Activated CD4-positive, alpha-beta T cell treated with anti-CD3 and anti-CD28 coated beads, Interleukin-2, amount 10 ng/mL, durations not matched to agents 24 days and 14 days (primary cell): ENCODE measurements at places on chromosomes 6 and 20. TPM values are rescaled to one million over a fixed set of nuclear protein-coding genes. Genes with fewer than 3 reads are reported as not detected.

GRCh38 chr6:34945317-34945716 lies 56.3 kb downstream of the ANKS1A start:
- H3K4me1 ChIP-seq = no peaks in the 10 kb centered on the region
- no peak overlapping the region for H3K27ac ChIP-seq
- H3K4me3 ChIP-seq = no peak overlapping the region
- no peaks in the 10 kb centered on the region for H3K36me3 ChIP-seq

DNA sequence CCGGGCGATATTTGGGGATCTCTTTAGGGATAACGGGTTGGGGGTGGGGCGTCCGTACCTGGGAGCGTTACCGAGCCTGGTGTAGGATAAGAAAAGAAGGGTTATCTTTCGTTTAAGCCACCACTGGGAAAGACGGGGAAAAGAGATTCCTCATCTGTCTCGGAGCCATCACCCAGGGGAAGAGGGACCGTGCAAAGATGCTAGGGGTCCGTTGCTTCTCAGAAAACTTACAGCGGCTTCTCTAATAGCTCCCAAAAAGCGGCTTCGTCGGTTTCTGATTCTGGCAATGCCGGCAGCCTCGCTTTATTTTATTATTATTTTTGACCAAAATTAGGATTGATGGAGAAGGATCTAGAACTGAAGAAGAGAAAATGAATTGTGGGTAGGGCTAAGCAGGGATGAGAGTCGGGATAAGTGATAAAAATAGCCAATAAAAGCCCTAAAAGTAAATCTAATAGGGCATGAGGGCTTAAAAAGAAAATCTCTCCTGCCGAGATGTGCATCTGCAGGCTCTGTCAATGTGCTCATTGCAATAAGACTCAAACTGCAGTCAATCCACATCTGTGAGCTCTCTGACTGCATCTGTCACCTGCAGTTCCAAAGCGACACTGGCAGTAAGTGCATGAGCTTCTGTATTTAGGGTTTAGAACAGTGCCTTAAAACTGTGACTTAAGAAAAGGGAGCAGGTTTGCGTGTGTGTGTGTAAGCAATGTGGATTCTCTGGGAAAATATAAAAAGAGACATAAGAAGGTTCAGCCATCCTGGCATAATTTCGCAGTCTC lies 801 bp downstream of the TBPL1 start:
- H3K4me1 ChIP-seq = peaks cover 40% of the 10 kb centered on the region
- peak overlapping the region; percentile 98 for H3K4me3 ChIP-seq
- peaks cover 7% of the 10 kb centered on the region for H3K27me3 ChIP-seq
- peak overlapping the region; percentile 87 for H3K27ac ChIP-seq
- DNase-seq = peak; percentile 69

DNA sequence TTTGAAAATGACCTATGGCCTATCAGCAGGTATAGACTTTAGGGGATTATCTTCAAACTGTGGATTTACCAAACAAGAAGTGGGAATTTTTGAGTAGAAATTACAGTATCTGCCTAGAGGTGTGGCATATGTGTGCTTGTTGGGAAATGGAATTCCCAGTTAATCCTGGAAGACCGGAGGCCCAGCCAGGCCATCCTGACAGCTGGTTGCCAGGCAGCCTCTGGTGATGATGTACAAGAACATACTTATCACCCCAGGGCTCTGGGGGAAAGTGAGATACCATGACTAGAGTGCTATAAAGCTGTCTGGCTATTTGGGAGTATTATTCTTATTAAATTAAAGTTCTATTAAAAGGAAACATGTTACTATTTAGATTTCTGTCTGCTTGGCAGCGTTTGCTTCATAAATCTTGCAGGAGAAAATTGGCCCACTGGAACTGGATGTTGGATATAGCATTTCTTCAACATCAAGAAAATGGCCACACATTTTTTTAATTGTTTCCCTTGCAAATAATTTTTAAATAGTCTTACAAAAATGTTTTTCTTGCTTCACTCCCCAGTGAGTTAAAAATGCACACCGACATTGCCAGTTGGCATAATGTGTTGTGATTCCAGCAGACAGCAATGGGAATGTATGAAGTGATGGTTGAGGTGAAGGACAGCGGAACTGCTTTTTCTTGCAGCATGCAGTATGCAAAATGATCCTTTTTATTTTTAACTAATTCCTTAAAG lies 187.8 kb downstream of the MYLK4 start:
- H3K27me3 ChIP-seq = peaks cover 78% of the 10 kb centered on the region
- H3K4me1 ChIP-seq = peaks cover 13% of the 10 kb centered on the region
- no peaks in the 10 kb centered on the region for H3K36me3 ChIP-seq
- no peak for DNase-seq

DNA sequence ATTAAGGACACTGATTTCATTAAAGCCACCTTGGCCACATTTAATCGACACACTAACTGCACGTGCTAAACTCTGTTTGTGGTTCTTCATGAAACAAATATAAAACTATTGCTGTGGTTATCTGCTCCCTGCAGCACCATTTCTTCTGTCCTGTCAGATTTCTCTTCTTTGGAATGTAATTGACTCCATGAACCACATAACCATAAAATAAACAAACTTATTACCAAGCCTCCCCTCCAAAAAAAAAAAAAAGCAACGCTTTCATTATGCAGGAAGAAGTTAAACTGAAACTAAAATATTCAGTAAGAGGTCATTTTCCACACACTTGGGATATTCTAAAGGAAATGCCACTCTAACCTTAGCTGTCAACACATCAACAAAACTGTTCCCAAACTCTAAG lies 319.1 kb upstream of the NT5E start:
- no peaks in the 10 kb centered on the region for H3K4me1 ChIP-seq
- H3K27me3 ChIP-seq = no peaks in the 10 kb centered on the region
- no peak overlapping the region for H3K27ac ChIP-seq
- H3K36me3 ChIP-seq = no peaks in the 10 kb centered on the region

- no peak overlapping the region for H3K27ac ChIP-seq
- H3K4me3 ChIP-seq = no peak overlapping the region
- no peak for DNase-seq
- no peaks in the 10 kb centered on the region for H3K36me3 ChIP-seq
- no peaks in the 10 kb centered on the region for H3K27me3 ChIP-seq
Measured at GRCh38 chr6:4615891-4616290, 160.3 kb upstream of the CDYL start.

- no peak overlapping the region for H3K27ac ChIP-seq
- no peaks in the 10 kb centered on the region for H3K36me3 ChIP-seq
- H3K27me3 ChIP-seq = no peaks in the 10 kb centered on the region
- DNase-seq = no peak
- no peak overlapping the region for H3K4me3 ChIP-seq
Measured at GRCh38 chr6:112560651-112561050, 213.5 kb downstream of the RFPL4B start.

GRCh38 chr20:53736757-53737395 lies 143.2 kb upstream of the ZNF217 start:
- no peaks in the 10 kb centered on the region for H3K27me3 ChIP-seq
- H3K4me3 ChIP-seq = peak overlapping the region; percentile 66
- H3K27ac ChIP-seq = peak overlapping the region; percentile 92

- no peaks in the 10 kb centered on the region for H3K4me1 ChIP-seq
- H3K27me3 ChIP-seq = no peaks in the 10 kb centered on the region
- DNase-seq = no peak
- no peak overlapping the region for H3K4me3 ChIP-seq
- H3K27ac ChIP-seq = no peak overlapping the region
- H3K36me3 ChIP-seq = no peaks in the 10 kb centered on the region
Measured at GRCh38 chr6:81570681-81571080, 181.8 kb downstream of the TENT5A start.

GRCh38 chr6:157461000-157461915 lies 80.3 kb downstream of the ZDHHC14 start:
- peak; percentile 91 for DNase-seq
- H3K4me3 ChIP-seq = peak overlapping the region; percentile 48
- peaks cover 9% of the 10 kb centered on the region for H3K36me3 ChIP-seq
- H3K27ac ChIP-seq = peak overlapping the region; percentile 97

- H3K27me3 ChIP-seq = no peaks in the 10 kb centered on the region
- peaks cover 2% of the 10 kb centered on the region for H3K4me1 ChIP-seq
- H3K4me3 ChIP-seq = no peak overlapping the region
- H3K27ac ChIP-seq = no peak overlapping the region
- H3K36me3 ChIP-seq = peaks cover 24% of the 10 kb centered on the region
- DNase-seq = no peak
Measured at GRCh38 chr6:144758602-144759001, 473.5 kb downstream of the UTRN start.

DNA sequence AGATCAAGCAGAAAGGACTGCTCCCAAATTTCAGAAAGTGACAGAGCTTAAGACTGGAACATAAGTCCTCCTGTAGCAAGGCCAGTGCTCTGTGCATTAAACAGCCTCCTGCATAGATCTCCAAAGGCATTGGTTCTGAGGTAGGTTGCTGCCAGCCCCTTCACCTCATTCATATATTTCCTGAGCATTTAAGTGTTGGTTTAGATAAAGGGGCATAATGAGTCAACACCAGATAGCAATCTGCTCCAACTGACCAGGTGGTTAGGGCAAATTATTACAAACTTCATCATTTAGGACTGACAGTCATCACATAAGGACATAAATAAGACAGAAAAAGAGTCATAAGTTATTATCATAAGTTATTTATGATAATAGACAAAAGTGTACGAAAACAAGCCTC lies 10.7 kb downstream of the PTPRK start:
- no peaks in the 10 kb centered on the region for H3K36me3 ChIP-seq
- no peak for DNase-seq
- no peak overlapping the region for H3K4me3 ChIP-seq

MBOAT1 gene
- total RNA-seq = 11.8 and 12.8 TPM in 2 replicates

OLIG3 gene
- total RNA-seq = not detected in 2 replicates

GSTA4 gene
- 28.7 and 32.1 TPM in 2 replicates for total RNA-seq

SPTLC3 gene
- 0.26 and 0.33 TPM in 2 replicates for total RNA-seq

HTR1B gene
- total RNA-seq = not detected in 2 replicates

SLC22A7 gene
- not detected in 2 replicates for total RNA-seq
